ENCODE measurements at places on chromosomes 3 and 15.

- H3K27ac ChIP-seq = no peak overlapping the region
- H3K27me3 ChIP-seq = no peaks in the 10 kb centered on the region
- DNase-seq = no peak
Observed at GRCh38 chr3:72798552-72799195, 49.6 kb downstream of the SHQ1 start.

DNA sequence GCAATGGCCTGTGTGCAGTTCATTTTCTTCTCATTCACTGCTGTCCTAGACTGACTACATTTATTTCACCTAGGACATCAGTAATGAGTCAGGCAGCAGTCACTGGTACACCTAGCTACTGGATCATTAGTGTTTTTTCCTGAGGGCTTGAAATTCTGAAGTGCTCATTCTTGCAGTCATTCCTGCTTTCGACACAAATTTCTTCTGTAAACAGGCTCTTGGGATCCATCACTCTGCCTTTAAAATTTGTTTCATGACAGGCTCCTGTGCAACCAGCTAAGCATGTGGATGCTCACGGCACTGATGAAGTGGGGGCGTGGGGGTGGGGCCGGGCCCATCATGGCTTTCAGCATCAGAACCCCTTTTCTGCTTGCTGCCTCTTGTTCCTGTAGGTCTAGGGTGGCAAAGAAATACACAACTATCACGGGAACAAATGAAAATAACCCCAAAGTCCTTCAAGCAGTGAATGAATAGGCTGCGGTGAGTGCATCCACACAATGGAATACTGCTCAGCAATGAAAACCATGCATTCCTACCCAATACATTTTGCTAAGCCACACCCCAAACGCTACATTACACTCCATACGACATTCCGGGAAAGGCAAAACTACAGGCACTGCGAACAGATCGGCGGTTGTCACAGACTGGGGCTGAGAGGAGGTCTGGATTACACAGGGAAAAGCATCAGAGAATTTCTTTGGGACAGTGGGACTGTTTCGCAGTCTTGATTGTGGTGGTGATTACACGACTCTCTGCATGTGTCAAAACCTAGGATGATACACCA is 9.3 kb upstream of the MELTF start:
- no peaks in the 10 kb centered on the region for H3K4me1 ChIP-seq
- H3K4me3 ChIP-seq = no peak overlapping the region
- no peaks in the 10 kb centered on the region for H3K27me3 ChIP-seq
- no peak overlapping the region for H3K27ac ChIP-seq
- DNase-seq = no peak

DNA sequence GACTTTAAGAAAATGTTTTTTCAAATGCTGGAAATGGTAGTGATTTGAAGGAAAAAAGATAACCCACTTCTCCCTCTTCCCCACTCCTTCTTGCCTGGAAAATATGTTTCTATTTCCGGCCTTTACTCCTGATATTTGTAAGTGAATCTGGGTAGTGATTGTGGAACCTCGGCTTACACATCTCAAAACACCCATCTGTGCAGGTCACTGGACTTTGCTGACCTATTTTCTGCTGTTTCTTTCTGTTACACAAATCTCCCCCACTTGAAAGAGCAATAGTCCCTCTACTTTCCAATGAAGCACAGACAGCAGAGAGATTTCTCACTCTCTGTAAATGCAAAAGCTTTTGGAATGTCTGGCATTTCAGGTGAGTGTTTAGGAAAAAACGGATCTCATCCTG is 76.9 kb upstream of the ICE2 start:
- no peak overlapping the region for H3K4me3 ChIP-seq
- H3K27me3 ChIP-seq = no peaks in the 10 kb centered on the region
- no peaks in the 10 kb centered on the region for H3K4me1 ChIP-seq
- H3K36me3 ChIP-seq = no peaks in the 10 kb centered on the region
- no peak for DNase-seq

DNA sequence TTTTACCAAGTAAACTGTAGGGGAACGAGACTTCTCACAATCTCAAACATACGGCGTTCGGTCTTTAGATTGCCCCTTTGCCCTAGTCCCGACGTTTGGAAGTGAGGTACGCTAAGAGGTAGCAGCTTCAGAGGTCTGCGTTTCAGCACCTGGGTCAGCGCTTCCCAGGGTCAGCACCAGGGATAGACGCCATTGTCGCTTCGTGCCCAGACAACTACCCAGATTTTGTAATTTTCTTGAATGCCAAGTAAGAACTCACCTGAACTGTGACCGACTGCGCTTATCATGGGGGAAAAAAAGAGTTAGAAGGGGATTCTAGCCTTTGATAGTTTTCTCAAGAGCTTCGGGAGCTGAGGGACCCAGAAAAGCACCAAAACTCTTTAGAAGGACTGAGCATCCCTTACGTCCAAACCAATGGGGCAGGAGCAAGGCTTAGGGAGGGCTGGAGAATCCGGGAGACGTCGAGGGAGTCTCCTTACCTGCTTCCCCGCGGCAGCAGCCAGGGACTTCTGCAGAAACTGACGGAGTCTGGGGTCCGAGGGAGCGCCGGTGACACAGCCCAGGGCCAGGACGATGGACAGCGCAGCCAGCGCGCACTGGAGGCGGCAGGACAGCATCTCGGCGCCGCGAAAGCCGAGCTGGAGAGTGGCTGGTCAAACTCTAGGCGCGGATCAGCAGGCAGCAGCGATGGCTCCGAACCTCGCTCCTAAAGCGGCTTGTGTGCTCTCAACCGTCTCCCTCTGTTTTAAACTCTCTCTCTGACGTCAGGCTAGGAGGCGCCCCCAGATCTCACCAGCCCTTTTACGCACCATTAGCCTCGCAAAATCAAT is at the start of gene SST:
Gene SST (minus strand): TSS at position 720 of the 830 bp plus-strand sequence. CDS start 103 bp downstream, at position 617.
- H3K36me3 ChIP-seq = no peaks in the 10 kb centered on the region
- no peaks in the 10 kb centered on the region for H3K4me1 ChIP-seq
- no peaks in the 10 kb centered on the region for H3K27me3 ChIP-seq

DNA sequence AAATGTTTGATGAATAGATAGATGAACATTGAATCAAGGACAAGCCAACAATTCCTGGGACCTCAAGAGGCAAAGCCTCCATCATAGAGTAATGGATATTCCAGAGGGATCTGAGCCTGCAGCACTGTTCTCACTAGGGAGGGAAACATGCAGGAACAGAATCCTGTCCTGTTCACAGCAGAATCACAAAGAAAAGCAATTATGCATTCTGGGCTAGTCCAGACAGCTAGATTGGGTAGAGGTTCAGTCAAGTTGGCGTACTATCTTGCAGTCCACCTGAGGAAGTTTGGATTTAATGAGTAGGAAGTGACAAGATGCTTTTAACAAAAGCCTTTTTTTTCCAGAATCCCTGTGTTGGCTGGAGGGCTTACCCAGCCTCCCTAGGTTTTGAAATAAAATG is 314.5 kb upstream of the SEMA6D start:
- H3K4me3 ChIP-seq = no peak overlapping the region
- no peaks in the 10 kb centered on the region for H3K4me1 ChIP-seq
- H3K27me3 ChIP-seq = no peaks in the 10 kb centered on the region
- DNase-seq = no peak

GRCh38 chr3:122257644-122258364 is 67.2 kb upstream of the CSTA start:
- H3K27me3 ChIP-seq = no peaks in the 10 kb centered on the region
- H3K27ac ChIP-seq = no peak overlapping the region
- DNase-seq = no peak
- no peak overlapping the region for H3K4me3 ChIP-seq
- H3K36me3 ChIP-seq = no peaks in the 10 kb centered on the region

- H3K4me3 ChIP-seq = no peak overlapping the region
- H3K4me1 ChIP-seq = no peaks in the 10 kb centered on the region
- no peak for DNase-seq
- no peak overlapping the region for H3K27ac ChIP-seq
Observed at GRCh38 chr3:154029926-154030325, 91.3 kb upstream of the ARHGEF26 start.

DNA sequence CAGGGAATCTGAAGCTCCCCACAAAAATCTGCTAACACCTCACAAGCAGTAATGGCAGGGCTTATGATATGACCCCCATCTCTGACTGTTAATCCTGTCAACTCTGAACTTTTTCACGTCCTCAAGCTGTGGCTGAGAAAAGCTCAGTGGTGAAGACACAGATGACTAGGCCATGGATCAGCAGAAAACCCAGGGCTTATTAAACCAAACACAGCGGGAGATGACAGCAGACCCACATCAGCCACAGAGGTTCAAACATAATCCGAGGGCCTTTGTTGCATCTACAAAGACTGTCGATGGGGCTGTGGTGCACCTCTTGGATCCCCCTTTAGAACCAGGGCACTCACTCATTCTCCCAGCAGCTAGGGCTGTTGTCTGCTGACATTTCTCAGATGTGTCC is 50.4 kb downstream of the GLB1 start:
- H3K4me3 ChIP-seq = no peak overlapping the region
- H3K36me3 ChIP-seq = no peaks in the 10 kb centered on the region
- no peak for DNase-seq
- H3K27me3 ChIP-seq = no peaks in the 10 kb centered on the region
- no peak overlapping the region for H3K27ac ChIP-seq
- H3K4me1 ChIP-seq = no peaks in the 10 kb centered on the region

- DNase-seq = no peak
- no peaks in the 10 kb centered on the region for H3K4me1 ChIP-seq
- no peaks in the 10 kb centered on the region for H3K27me3 ChIP-seq
- H3K36me3 ChIP-seq = no peaks in the 10 kb centered on the region
- H3K27ac ChIP-seq = no peak overlapping the region
Observed at GRCh38 chr3:185744997-185745843, 79.6 kb downstream of the IGF2BP2 start.

- DNase-seq = no peak
- no peak overlapping the region for H3K4me3 ChIP-seq
- H3K36me3 ChIP-seq = no peaks in the 10 kb centered on the region
- H3K27ac ChIP-seq = no peak overlapping the region
Observed at GRCh38 chr15:70783041-70783440, 19.7 kb upstream of the UACA start.

- H3K27me3 ChIP-seq = no peaks in the 10 kb centered on the region
- no peak for DNase-seq
- H3K27ac ChIP-seq = no peak overlapping the region
- no peak overlapping the region for H3K4me3 ChIP-seq
- no peaks in the 10 kb centered on the region for H3K4me1 ChIP-seq
Observed at GRCh38 chr3:195007151-195007550, 263.8 kb downstream of the XXYLT1 start.

DNA sequence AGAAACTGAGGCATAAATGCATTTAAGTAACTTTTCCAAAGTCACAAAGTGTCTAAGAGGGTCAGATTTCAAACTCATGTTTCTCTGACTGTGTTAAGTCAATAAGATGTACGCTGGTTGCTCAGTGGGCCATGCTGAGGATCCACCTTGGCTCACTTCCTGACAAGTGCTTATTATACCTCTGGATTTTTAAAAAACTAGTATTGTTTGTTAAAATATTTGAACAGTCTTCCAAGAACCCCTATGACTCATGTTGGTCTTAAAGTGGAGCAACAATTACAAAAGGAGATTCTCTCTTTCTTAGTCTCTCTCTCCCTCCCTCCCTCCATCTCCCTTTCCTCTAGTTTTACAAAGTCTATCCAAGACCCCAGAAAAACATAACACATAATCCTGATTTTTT is 1050.2 kb downstream of the AGBL1 start:
- H3K4me3 ChIP-seq = no peak overlapping the region
- no peaks in the 10 kb centered on the region for H3K27me3 ChIP-seq
- H3K36me3 ChIP-seq = no peaks in the 10 kb centered on the region
- no peak for DNase-seq
- no peak overlapping the region for H3K27ac ChIP-seq

DNA sequence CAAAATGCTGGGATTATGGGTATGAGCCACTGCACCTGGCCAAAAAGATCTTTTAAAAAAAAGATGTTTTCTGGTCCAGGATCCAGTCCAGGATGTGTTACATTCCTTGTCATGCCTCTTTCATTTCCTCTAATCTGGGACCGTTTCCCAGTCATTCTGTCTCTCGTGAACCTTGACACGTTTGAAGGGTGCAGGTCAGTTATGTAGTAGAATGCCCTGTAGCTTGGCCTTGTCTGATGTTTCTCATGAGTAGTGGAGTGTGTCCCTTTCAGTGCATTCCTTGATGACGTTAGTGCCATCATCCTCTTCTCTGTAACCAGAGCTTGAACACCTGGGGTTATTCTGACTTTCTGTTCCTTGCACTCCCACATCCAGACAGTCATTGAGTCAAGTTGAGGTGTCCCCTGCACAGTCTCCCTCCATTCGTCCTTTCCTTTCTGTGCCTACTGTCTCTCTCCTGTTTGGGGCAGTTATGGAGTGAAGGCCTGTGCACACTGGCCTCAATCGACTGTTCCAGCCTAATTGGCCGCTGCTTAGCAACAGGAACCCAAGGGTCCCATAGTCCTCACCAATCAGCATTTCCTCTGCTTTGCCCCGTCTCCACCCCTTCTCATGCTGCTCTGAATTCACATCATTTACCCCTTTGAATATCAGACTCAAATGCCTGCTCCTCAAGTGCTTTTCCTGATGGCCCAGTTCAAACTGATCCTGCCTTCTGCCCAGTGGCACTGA is 5.5 kb downstream of the FAM81A start:
- H3K27me3 ChIP-seq = no peaks in the 10 kb centered on the region
- DNase-seq = no peak
- H3K4me1 ChIP-seq = no peaks in the 10 kb centered on the region
- no peak overlapping the region for H3K27ac ChIP-seq
- H3K4me3 ChIP-seq = no peak overlapping the region

DNA sequence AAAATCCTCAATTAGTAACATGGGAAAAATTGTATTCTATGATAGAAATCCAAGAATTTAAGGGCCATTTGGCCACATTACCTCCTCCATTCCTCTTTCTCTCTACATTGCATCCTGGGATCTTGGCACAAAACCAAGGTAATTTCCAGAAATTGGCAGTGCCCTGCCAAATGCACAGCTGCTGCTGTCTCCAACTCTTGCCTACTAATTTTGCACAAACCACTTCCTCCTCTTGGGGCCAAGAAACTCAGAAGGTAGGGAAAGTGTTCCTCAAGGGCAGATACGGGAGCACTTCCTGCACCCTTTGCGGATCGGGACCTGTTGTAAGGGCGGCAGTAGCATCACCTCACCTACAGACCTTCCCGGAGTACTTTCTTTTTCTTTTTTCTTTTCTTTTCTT is 57.8 kb downstream of the MAP3K13 start:
- no peak for DNase-seq
- H3K27me3 ChIP-seq = no peaks in the 10 kb centered on the region
- no peaks in the 10 kb centered on the region for H3K4me1 ChIP-seq
- H3K36me3 ChIP-seq = no peaks in the 10 kb centered on the region
- no peak overlapping the region for H3K27ac ChIP-seq
- H3K4me3 ChIP-seq = no peak overlapping the region

- H3K27me3 ChIP-seq = no peaks in the 10 kb centered on the region
- no peak overlapping the region for H3K27ac ChIP-seq
- no peaks in the 10 kb centered on the region for H3K36me3 ChIP-seq
Observed at GRCh38 chr3:195767792-195768191, 43.9 kb downstream of the MUC4 start.

DNA sequence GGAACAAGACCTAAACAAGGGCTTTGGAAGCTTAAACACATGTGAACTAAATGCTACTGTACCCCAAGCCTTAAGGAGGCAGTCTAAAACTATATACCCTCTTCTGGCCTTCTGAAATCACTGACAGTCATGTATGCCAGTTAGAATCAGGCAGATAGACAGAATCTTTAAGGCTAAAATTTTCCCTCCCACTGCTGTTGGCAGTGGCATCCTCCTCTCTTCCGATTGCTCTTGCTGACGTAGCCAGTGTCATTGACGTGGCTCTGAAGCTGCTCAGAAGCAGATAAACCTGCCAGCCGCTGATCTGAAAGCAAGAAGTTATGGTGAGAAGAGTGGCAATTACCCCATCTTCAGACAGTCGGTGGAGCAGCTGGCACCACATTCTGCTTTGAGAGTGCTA is 3.3 kb downstream of the RYR3 start:
- no peak for DNase-seq
- H3K27ac ChIP-seq = no peak overlapping the region
- peaks cover 5% of the 10 kb centered on the region for H3K4me1 ChIP-seq

Data from ovary (tissue), 10 donors.